ENCODE measurements at places on chromosomes 1 and 21.
A peak's percentile ranks its signal among the peaks of the same experiment; 100 is the strongest.

DNA sequence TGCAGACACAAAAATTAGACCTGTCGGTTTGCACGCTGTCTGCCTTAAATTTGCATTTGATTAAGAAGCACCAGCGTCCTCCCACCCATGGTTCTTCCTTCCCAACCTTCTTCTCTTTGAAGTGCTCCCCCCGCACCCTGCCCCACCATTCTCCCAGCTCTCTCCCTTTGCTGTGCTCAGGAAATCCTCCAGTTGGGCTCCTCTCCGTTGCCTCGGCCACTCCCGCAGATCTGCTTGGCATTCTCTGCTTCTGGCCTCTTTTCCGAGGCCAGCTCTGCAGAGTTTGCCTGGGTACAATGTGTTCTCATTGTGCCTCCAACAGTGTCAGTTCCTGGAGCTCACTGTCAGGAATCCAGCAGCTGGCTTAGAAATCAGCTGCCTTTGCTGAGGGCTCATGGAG is 126.1 kb downstream of the NAV1 start:
- DNase-seq: no peak

GRCh38 chr1:183030053-183030452 is 6.8 kb downstream of the LAMC1 start:
- no peak for DNase-seq

- DNase-seq: no peak
Measured at GRCh38 chr1:215606564-215607168, 39.6 kb downstream of the KCTD3 start.

GRCh38 chr1:205188098-205188497 is 23.4 kb downstream of the DSTYK start:
- DNase-seq: no peak

- DNase-seq: no peak
Measured at GRCh38 chr1:910311-910880, 13.3 kb upstream of the SAMD11 start.

GRCh38 chr1:223741861-223742260 is 29.5 kb downstream of the CAPN2 start:
- no peak for DNase-seq

GRCh38 chr21:18228060-18228739 is 16.4 kb upstream of the CHODL start:
- no peak for DNase-seq

GRCh38 chr1:208413006-208413405 is 168.8 kb upstream of the PLXNA2 start:
- no peak for DNase-seq

- DNase-seq: no peak
Measured at GRCh38 chr1:6771441-6771769, 13.8 kb upstream of the CAMTA1 start.

GRCh38 chr1:67588178-67588855 is 96.7 kb upstream of the GADD45A start:
- no peak for DNase-seq

DNA sequence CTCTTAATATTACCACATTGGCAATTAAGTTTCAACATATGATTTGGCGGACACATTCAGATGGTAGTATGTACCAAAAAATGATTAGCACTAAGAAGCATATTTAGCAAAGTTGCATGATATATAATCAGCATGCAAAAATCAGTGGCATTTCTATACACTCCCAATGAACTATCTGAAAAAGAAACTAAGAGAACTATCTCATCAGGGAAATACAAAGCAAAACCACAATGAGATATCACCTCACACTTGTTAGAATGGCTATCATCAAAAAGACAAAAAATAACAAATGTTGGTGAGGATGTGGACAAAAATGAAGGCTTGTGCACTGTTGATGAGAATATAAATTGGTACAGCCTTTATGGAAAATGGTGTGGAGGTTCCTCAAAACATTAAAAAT is 31.4 kb upstream of the DENND1B start:
- DNase-seq: no peak

GRCh38 chr1:51488372-51489050 is 30.6 kb downstream of the EPS15 start:
- DNase-seq: no peak

DNA sequence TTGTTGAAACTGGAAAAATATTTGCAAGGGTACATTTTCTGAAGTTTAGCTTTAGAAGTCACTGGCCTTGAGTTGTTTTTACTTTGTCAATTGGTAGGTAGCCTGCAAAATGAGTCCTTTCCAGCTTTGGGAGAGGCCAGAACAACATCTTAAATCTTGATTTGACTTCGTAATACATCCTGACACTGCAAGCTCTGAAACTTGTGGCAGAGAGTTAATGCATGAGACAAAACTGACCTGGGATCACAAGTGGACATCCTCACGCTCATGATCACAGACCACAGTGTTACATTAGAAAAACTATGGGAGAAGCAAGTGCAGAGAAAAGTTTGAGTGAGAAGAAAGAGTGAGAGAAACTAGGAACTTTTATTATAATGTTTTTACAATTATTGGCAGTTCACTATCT is 550.9 kb downstream of the USP25 start:
- no peak for DNase-seq

GRCh38 chr1:42189931-42190853 is 25.6 kb upstream of the GUCA2A start:
- no peak for DNase-seq

DNA sequence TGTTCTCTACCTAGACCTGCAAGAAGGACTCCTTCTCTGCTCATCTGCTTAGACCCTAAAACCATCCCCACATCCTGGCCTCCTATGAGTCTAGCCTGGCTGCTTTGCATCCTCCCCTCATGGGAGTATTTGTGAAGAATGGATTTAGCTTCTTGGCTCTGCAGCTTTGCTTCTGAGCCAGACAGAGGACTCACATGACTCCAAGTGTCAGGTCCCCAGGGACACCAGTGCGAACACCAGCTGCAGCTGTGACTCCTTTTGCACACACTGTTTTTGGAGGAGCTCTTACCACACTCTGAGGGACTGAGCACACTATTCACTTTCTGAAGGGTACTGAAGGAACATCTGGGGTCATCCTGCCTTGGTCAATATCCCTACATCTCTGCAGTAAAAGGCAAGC is 131.8 kb upstream of the SGIP1 start:
- no peak for DNase-seq

DNA sequence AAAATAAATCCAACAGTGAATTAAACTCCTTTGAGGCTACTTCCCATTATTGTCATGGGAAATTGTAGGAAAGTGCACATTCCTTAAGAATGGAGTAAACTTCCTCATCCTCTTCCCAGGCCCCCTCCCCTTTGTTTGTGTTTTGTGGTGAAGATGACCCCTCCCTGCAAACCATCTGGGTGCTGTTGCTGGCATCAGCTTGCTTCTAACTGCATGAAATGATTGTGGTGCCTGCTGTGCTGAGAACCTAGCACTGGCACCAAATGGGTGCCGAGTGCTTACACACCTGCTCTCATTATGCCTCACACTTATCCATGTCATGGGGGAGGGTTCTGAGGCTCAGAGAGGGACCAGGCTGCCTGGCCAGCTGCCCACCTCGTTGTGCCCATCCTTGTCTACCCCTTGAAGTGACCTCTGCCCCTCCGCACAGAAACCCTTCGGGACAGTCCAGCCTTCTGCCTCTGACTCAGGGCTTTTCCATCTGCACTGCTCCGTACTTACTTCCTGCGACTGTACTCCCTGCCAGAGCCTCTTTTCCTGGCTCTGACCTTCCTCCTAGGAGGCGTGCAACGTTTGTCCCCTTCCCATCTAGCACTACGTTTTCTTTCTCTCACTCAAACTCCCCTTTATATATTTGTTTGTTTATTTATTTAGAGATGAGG is 30.6 kb downstream of the CAPN2 start:
- DNase-seq: no peak

- DNase-seq: no peak
Measured at GRCh38 chr1:17250601-17251000, 1.7 kb downstream of the PADI3 start.

DNA sequence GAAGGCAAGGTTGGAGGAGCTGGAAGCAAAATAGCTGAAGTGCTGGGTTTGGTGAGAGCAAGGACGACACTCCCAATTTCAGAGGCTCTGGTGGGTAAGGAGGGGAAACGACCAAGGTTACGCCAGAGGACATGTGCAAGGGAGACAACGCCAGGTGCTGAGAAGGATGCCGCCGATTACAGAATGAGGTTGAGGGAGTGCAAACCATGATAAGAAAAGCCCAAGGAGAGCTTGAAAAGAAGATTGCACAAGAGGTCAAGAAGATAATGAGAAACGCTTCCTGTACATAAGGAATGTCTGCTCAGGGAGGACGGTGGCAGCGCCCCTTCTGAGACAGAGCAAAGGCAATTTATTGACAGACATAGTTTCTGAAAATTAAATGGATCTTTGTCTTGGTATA is 382.0 kb upstream of the PROX1 start:
- no peak for DNase-seq

GRCh38 chr1:113893267-113893666 is 5.9 kb upstream of the BCL2L15 start:
- DNase-seq: no peak

DNA sequence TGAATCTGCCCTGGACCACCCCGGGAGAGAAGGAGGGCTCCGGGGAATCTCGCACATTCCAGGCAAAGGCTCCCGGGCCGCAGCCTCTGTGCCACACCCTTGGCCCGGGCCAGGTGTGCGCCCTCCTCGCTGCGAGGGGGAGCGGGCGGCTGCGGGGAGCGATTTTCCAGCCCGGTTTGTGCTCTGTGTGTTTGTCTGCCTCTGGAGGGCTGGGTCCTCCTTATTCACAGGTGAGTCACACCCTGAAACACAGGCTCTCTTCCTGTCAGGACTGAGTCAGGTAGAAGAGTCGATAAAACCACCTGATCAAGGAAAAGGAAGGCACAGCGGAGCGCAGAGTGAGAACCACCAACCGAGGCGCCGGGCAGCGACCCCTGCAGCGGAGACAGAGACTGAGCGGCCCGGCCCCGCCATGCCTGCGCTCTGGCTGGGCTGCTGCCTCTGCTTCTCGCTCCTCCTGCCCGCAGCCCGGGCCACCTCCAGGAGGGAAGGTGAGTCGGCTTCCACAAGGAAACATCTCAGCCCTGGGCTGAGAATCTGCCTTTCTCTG is at the start of gene LAMC2:
TSS of gene LAMC2 (plus strand) at position 324 of the 550 bp plus-strand sequence. CDS start at position 413, 89 bp downstream.
- DNase-seq: peak; percentile 41

- DNase-seq: no peak
Measured at GRCh38 chr1:29519108-29519787, 282.9 kb downstream of the PTPRU start.

DNA sequence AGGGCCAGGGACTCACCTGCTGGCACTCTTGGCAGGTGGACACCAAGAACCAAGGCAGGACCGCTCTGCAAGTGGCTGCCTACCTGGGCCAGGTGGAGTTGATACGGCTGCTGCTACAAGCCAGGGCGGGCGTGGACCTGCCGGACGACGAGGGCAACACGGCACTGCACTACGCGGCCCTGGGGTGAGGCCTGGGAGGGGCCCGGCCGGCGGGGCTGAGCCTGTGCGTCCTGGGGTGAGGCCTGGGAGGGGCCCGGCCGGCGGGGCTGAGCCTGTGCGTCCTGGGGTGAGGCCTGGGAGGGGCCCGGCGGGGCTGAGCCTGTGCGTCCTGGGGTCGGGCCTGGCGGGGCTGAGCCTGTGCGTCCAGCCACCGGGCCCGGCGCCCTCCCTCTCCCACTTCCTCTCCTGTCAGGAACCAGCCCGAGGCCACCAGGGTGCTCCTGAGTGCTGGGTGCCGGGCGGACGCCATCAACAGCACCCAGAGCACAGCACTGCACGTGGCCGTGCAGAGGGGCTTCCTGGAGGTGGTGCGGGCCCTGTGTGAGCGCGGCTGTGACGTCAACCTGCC is 4.6 kb upstream of the MMP23B start:
- DNase-seq: no peak

DNA sequence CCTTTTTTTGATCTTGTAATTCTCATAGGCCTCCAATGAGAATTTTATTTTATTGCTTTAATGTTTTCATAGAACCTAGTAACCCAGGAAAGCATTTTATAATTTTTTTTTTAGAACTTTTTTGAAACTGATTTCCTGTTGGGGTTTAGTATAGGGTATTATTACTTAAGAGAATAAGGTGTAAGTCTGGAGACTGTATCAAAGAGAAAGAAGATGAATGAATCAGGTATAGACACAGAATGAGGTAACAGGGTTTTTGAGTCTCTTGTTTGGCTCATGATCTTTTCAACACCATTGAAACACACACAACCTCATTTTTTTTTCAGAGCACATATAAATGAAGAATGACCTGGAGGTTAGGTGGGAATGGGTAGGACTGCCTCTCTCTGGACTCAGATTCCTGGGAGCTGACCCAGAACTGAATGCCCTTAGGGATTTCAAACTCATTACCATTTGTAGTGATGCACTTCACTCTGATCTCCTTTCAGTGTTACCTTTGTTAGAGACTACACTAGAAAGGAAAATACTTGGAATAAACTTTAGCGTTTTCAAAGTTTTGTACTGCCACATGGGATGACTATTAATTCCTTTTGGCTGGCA is 51.0 kb downstream of the EPB41 start:
- no peak for DNase-seq

DNA sequence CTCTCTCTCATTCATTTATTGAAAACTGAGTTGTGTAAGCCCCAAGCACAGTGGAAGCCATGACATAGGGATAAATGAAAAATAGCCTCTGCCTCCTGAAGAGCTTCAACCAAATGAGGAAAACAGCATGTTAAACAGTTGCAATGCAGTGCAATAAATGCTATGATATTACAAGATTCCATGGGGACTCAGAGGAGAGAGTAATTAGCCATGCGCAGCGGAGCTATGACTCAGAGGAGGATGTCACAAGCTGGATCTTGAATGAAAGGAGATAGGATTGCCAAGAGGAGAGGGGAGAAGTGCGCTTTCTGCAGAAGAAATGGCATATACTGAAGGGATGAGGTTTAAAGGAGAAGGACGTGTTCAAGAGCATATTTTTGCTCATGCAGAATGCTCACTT is 231.3 kb upstream of the PLXNA2 start:
- no peak for DNase-seq

- peak; percentile 62 for DNase-seq
Measured at GRCh38 chr1:110087812-110088738, 17.6 kb upstream of the ALX3 start.

DNA sequence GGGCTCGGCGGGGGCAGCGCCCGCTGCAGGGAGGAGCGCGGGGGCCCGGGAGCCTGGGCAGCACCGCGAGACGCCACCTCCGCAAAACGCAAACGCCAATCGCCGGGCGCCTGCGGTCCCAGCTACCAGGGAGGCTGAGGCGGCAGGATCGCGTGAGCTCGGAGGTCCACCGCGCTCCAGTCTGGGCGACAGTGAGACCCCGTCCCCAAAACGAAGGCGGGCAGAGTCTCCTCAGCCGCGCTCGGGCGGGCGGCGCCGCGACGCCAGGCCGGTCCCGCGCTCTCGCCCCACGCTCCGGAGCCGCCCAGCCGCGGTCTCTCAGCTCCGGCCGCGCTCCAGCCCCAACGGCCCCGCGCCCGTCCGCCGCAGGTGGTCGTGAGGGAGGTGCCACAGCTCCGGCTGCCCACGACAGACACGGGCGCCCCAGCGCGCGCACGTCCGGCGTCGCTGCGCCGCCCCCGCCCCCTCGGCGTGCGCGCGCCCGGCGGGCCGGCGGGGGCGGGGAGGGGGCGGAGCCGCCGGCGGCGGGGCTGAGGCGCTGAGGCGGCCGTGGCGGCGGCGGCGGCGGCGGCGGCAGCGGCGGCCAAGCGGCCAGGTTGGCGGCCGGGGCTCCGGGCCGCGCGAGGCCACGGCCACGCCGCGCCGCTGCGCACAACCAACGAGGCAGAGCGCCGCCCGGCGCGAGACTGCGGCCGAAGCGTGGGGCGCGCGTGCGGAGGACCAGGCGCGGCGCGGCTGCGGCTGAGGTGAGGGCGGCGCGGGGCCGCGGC is at the start of gene ADARB1:
TSS of gene ADARB1 (plus strand) at position 533 of the 770 bp plus-strand sequence. CDS start 97,077 bp downstream, outside the sequence.
- DNase-seq: peak; percentile 61
